Hematopoietic multipotent progenitor cell (in vitro differentiated cells): ENCODE measurements at places on chromosomes 1 and 21.

- no peak for DNase-seq
Observed at GRCh38 chr1:205220421-205220820, 7.3 kb upstream of the TMCC2 start.

DNA sequence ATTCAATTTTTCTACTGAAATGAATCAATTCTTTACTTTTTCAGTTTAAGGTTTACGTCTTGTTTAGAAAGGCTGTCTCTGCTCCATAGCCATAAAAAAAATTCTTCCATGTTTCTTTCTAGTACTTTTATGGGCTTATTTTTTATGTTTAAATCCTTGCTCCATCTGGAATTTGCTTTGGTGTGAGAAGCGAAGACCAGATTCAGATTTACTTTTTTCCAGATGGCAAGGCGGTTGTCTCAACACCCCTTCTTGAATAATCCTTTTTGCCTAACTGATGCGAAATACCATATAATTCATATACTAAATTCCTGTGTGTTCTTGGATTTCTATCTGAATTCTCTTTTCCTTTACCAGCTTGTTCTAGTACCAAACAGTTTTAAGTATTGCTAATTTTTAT is 101.5 kb downstream of the C1orf94 start:
- no peak for DNase-seq

GRCh38 chr1:184635980-184636431 is 118.7 kb downstream of the EDEM3 start:
- no peak for DNase-seq

GRCh38 chr1:160260406-160261382 is 1.7 kb downstream of the DCAF8 start:
- no peak for DNase-seq

DNA sequence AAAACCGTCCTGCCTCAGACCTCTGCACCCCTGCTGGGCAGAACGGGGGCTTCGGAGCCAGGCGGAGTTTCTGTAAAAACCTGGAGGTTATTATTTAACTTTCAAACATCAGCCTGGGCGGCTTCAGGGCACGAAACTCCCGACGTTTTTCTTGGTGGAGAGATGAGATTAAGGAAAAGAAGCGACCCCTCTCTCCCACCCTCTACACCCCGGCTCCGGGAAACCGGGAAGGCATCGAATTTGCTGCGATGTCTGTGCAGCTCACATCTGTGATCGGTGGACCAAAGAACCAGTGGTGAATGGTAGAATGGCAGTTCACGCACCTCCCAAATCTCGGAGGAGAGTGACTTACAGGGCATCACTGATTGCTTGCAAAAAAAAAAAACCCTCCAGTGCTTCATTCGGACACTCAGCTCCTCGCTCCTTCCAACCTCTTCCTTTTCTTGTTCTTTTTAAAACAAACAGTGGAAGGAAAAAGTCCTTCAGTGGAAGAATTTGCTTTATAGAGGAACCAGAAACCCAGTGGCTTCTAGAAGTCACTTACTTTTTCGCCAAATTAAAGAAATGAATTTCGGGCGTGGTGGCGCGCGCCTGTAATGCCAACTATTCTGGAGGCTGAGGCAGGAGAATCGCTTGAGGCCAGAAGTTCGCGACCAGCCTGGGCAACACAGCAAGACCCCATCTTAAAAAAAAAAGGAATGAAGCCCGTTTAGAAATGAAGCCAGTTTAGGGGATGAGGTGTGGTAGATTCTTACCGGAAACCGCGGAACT is 884 bp downstream of the PHACTR4 start:
- DNase-seq: peak; percentile 58

- DNase-seq: no peak
Observed at GRCh38 chr1:43134068-43134467, 38.0 kb downstream of the EBNA1BP2 start.

DNA sequence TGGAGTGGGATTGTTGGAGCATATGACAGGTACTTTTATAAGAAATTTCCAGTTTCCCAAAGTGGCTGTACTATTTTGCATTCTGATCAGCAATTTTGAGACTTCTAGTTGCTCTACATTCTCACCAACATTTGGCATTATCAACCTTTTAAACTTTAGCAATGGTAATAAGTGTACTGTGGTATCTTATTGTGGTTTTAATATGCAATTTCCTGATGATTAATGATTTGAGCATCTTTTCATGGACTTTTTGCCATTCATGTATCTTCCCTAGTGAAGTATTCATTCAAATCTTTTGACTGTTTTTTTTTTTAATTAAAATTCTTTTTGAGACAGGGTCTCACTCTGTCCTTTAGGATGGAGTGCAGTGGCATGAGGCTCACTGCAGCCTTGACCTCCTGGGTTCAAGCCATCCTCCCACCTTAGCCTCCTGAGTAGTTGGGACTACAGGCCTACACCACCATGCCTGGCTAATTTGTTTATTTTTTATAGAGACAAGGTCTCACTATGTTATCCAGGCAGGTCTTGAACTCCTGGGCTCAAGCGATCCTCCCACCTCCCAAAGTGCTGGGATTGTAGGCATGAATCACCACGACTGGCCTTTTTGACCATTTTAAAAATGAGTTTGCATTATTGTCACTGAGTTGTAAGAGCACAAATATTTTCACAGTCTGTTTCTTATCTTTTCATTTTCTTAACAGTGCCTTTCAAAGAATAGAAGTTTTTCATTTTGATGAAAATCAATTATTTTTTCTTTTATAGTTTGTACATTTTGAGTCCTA is 7.8 kb upstream of the SLC6A9 start:
- no peak for DNase-seq

DNA sequence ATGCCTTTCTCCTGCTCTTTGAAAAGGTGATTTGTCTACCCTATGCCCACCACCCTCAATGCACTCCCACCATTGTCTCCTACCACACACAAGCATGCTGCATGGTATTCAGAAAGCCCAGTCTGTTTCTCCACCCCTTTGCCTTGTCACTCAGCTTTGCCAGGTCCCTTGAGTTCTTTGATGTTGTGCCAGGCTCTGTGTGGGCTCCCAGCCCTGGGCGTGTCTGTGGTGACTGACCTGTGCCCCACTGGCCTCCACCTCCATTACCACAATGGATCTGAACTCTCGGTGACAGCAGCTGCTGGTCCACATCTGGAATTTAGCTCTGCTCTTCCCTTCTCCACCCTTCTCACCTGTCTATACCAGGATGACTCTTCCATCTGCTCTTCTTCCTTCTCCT is 34.9 kb downstream of the ATP2B4 start:
- DNase-seq: no peak

DNA sequence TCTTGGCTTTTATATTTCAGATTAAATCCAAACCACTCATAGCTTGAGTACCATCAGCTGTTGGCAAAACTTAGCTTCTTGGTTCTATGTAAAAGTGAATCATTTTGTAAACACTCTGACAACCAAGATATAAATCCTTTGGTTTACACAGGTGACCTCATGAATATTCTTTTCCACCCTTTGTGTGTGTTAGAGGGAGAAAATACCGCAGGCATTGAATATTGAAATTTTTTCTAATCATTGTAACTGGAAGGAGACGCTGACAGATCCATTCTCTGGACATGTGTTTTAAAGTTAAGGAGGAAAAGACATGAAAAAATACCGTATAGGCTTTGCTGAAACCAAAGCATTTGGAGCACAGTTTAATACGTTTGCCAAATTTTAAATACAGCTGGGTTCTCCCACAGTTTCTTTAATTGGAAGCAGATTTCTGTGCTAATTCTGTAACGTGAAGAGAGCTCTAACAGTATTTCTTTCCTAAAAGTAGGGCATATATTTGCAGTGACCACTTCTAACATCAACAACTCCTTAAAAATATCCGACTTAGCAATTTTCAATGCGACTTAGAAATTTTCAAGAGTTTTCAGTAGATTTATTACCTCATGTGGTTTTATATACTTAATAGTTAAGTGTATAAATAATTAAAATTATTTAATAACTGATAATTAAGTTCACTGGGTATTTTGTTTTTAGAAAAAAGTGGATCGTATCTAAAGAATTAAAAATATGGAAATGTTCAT is 388.2 kb downstream of the USP25 start:
- no peak for DNase-seq

DNA sequence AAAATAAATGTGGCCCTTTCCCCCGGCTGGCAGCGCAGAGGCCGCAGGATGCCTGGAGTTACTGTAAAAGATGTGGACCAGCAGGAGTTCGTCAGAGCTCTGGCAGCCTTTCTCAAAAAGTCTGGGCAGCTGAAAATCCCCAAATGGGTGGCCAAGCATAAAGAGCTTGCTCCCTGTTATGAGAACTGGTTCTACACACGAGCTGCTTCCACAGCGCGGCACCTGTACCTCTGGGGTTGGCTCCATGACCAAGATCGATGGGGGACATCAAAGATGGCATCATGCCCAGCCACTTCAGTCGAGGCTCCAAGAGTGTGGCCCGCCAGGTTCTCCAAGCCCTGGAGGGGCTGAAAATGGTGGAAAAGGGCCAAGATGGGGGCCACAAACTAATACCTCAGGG is 95.9 kb downstream of the LRIG2 start:
- DNase-seq: no peak

GRCh38 chr1:20590306-20590777 is 1.4 kb downstream of the CDA start:
- no peak for DNase-seq

- DNase-seq: no peak
Observed at GRCh38 chr1:239930686-239931262, 160.9 kb upstream of the FMN2 start.

GRCh38 chr1:67863637-67864036 is 30.4 kb upstream of the GNG12 start:
- DNase-seq: no peak

- no peak for DNase-seq
Observed at GRCh38 chr1:94803517-94804441, 16.4 kb upstream of the SLC44A3 start.

DNA sequence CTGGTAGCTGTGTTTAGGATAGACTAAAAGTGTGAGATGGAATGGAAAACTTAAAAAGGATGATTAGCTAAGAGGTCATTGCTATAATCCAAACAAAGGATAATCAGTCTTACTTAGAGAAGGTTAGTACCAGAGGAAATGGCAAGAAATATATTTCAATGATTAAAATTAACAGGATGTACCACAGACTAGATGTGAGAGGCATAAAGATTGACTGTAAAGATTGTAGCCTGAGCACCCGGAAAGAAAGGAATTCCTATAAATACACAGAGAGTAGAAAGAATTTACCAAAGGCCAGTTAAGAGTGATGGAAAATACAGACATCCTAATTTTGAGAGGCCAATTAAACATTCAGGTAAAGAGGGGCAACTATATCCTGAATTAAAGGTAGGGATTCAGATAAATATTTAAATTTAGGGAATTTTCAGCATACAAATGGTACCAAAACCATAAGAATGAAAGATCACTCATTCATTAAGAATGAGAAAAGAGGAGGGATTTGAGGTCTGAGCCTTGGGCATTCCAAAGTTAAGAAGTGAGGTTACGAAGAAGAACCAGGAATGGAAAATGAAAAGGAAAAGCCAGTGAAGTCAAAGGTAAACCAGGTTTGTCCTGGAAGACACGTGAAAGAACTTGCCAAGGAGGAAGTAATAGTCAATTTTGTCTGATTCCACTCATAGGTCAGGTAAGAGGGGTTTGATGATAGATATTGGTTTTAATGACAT is 46.4 kb upstream of the RGS1 start:
- DNase-seq: no peak
